ENCODE measurements at places on chromosomes 3 and 15. TPM values are rescaled to one million over a fixed set of nuclear protein-coding genes. Genes with fewer than 3 reads are reported as not detected.

- DNase-seq = peak; percentile 75
Observed at GRCh38 chr3:194249323-194250097, 101.6 kb downstream of the CPN2 start.

DNA sequence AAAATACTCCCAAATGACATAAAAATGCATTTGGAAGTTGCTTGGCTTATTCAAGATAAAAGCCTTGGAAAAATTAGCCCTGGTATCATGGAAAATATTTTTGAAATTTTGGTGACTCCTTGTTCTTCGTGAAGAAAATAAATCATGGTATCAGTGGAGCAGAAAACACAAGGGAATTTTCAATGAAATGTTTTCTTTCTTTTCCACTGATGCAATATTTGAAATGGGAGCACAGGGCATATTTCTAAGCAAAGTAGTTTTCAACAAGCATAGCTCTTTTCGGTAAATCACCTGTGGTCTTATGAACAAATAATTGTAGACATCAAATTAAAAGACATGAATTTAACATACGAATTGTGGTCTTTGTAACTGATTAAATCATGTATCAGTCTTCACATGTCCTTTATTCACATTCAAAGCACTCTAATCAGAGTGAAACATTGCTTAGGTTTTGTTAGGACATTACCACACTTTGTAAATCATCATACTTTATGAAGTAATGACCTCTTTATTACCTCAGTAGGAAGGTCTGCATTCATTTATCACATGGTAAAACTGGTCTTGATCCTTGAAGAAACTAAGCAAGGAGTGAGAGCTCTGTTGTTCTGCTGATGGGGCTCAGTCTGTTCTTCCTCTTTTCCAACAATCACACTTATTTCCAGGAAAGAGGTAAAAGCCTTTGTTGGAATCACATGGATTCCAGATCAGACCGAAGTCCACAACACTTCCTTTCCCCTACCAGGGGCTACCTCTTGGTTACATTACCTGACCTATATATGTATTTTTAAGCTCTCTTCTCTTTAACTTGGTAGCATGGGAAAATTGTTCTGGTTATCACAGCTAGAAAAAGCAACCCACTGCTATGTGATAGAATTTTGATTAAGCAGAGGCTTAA lies 413.5 kb upstream of the THBS1 start:
- no peak for DNase-seq

GRCh38 chr3:114370537-114371174 lies 76.8 kb downstream of the TIGIT start:
- DNase-seq = no peak

GRCh38 chr15:28013976-28014375 lies 85.1 kb downstream of the OCA2 start:
- DNase-seq = no peak

GRCh38 chr3:150169330-150169940 lies 198.7 kb upstream of the PFN2 start:
- peak; percentile 67 for DNase-seq

DNA sequence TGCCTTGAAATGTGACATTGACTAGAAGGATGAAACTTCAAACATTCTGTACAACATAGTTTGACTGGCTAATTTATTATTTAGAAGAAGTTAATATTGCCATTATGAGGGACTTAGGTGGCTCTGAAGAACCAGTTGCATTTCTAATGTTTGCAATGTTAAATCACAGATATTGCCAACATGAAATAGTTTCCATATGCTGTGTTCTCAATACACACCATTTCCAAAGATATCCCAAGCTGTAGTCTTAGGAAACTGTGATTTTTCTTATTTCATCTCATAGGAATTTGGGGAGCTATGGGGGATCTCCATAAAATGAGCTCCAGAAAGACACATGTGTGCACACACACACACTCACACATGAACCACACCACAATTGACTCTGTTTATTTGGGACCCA lies 36.3 kb downstream of the ALG1L2 start:
- DNase-seq = no peak

DNA sequence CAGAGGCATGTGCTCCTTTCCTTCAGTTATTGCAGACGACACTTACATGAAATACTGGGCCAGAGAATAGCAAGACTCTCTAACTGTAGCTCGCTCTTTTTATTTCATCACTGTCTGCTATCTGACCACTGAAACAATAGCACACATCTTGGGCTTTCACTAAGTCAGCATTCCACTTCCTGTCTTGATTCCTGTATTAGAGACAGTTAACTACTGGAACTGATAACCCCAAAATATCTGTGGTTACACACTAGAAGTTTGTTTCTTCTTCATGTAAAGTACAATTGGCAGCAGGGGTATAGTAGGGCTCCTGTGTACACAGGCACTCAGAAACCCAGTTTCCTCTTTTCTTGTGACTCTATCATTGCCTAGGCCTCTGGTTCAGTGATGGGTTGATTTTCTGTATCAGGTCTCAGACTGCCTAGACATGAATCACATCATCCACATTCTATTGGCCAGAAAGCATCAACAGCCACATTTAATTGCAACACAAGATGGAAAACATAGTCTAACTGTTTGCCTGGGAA lies 230.2 kb upstream of the CD96 start:
- peak; percentile 36 for DNase-seq

DNA sequence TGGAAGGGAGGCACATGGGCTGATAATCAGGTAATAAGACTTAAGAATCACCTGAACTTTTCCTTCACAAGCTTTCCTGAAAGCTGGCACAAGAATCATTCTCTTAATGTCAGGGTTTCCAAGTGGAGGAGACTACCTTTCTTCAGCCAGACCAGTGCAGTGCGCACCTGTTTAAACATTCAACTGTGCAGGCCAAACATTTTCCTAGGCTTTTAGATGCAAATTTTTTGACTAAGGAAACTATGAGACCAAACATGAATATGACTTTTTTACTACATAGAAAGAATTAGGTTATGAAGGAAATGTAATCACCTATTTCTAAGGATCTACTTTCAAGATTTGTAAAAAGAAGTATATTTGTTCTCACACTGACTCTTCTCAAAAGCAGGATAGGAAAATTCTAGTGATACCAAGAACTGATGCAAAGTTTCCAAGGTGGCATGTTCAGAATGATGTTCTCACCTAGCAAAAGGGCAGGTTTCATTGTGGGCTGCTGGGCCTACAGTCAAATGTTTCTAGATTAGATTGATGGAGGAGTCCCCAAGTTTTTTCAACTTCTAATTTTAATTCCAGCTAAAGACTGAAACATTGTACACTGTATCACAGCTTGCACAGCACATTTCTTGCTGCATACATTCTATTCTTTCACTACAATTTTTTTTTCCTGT lies 339.1 kb downstream of the TIGIT start:
- DNase-seq = no peak

DNA sequence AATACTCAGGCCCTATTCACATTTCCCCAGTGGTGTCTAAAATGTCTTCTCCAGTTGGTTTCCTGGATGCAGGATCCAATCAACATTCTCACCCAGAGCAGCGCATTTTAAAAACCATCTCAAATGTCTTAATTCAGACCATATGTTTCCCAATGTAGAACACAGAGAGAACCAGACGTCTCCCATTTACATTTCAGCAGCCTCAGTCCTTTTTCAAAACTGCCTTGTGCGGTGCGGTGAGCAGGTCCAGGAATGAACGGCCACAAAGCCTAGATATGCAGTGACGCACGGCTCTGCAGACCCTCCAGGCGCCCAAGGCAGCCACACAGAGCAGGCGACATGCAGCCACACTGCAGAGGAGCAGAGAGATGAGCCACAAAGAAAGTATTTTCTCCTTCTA lies 66.1 kb upstream of the MEX3B start:
- DNase-seq = peak; percentile 51

DNA sequence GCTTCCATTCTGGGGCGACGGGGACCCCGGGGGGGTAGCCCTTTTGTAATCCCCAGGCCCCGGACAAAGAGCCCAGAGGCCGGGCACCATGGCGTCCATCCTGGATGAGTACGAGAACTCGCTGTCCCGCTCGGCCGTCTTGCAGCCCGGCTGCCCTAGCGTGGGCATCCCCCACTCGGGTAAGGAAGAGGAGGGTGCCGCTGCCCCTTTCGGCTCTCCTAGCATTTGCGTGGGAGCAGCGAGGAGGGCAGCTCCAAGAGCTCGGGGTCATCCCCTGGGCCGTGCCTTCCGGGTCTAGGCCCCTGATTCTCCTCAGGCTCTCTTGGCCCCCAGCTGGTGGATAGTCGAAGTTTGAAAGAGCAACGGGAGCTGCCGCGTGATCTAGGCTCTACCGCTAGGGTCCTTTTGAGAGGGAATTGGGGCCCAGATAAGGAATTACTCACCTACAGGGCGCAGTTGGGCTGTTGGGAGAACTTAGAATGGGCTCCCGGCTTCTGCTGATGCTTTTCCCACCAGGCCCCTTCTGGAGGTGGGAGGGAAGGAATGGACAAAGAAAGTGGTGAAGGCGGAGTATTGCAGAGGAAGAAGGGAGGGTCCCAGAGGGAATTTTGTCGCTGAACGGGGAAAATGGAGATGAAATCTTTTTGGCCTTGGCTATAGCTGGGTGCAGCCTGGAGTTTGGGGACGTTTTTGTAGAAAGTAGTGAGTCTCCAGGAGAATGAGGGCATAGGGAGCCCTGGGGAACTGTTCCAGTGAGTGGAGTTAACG lies 615 bp downstream of the VPS18 start:
- peak; percentile 80 for DNase-seq

DNA sequence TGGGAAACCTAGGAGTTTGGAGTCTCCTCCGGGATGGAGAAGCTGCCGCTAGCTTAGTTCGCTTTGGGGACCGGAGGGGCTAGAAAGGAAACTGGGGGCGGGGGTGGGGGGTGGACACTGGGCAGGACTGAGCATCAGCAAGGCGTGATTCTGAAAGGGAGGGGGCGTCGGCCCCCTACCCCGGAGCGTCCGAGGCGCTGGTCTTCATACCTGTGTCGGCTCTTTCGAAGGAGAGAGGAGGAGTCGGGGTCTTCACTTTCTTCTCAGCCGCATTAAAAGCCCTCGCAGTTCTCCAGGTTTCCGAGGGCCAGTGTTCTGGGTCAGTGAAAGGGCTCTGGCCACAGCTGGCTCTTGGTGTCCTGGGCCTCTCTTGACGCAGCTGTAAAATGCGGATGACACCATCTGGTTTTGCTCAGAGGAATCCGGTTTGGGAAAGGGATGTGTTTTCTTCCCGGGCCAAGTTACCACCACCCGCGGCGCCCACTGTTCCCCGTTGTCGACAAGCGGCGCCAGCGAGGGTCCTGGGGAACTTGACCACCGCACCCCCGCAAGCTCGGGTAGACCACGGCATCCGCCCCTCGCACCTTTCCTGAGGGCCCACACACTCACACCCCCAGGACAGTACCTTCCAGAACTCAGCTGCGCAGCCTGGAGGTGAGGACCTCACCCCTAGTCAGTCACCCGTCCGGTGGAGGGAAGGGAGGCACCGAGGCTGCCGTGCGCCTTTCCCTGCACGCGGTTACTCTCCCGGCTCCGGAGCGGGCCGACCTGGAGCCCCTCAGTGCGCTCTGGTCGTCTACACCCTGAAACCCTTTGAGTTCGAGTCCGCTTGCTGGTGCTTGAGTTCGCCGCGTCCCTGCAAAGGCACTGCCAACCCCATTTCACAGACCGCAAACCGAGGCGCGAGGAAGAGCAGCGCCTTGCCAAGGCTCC lies 660 bp downstream of the CCK start:
- DNase-seq = peak; percentile 51

The MYEF2 gene
- 8.8 TPM for total RNA-seq

The AADACL2 gene
- not detected for total RNA-seq

The CPEB1 gene
- 12.1 TPM for total RNA-seq

The MESD gene
- total RNA-seq = 33.0 TPM

All from RPMI7951 (cell line).